Stimulated activated naive CD4-positive, alpha-beta T cell treated with Interleukin-2 at 50 U/mL for 16 hours (primary cell): ENCODE measurements at places on chromosomes 7 and 10.

DNA sequence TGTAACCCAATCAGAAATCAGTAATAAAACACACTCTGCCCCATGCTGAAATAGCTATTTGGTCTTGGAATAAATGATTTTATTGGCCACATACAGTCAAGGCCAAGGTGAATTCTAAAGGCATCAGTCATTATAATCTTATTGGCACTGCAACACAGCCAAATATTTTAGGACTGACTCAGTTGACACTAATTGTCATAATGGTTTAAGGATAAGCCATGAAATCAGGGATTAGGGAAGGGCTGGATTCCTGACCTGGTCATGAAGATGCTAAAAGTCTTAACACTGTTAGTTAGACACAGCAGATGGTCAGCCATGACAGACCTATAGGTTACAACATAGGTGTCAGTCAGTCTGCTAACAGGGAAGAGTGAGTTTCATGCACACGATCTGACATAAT, 330.3 kb upstream of the NPSR1 start:
- DNase-seq, result no peak

GRCh38 chr10:113423981-113424721, 128.7 kb upstream of the HABP2 start:
- no peak for DNase-seq

DNA sequence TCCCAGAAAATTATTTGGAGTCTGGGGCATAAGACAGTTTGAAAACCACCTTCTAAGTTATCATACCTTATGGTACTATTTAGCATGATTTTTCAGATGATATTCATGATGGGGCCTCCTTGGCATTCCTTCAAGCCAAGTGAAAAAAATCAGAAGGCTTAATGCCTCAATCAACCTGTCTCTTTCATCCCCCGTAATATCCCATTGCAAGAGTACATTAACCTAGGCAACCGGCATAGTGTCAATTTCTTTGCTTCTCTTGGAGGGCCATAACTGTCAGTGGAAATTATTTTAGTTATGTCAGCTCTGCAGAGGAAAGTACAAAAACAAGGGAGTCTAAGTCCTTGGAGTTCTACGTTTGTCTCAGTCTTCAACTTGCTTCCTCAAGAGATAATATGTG, 43.4 kb downstream of the INHBA start:
- no peak for DNase-seq

GRCh38 chr10:102604439-102604841, 39.8 kb upstream of the TRIM8 start:
- no peak for DNase-seq

- DNase-seq, result no peak
Measured at GRCh38 chr7:31105256-31105950, 53.3 kb downstream of the ADCYAP1R1 start.

GRCh38 chr10:75859141-75859540, 427.7 kb downstream of the LRMDA start:
- no peak for DNase-seq

DNA sequence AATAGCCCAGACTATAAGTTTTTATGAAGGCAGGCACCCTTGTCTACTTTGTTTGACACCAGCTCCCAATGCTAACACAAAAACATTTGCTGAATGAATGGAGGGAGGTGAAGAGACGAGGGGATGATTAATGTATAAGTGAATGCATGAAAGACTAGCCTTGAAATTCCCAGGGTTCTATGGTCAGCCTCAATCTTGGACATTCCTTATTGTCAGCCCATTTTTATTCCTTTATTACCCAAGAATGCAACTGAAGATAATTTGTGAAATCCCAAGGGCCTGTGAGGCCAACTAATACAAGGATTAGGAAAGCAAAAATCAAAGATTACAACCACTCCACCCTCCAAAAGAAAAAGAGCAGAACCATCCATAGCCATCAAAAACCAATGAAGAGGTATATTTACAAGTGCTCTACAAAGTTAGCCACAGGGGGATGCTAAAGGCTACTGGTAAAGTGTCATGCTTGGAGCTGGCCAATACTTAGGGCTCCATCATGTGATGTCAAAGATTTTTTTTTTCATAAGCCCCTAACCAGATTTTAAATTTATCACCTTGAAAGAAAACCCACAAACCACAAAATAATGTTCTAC, 40.0 kb upstream of the ASAH2 start:
- DNase-seq, result no peak

DNA sequence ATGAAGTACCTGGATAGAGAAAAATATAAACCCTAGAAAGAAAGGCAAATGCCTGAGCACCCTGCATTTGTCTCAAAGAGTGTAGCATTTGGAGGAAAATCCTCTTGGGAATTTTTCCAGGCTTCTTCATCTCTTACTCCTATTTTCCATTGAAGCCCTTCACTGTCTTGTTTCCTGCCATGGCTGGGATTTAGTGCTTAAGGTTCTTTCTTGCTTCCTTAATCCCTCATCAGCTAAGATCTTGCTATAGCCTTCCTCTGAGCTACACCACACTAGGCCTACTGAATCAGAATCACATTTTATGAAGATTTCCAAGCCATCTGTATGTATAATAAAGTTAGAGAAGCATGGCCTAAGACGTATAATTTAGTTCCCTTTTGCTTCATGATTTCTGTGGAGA, 97.5 kb upstream of the PHYHIPL start:
- no peak for DNase-seq

DNA sequence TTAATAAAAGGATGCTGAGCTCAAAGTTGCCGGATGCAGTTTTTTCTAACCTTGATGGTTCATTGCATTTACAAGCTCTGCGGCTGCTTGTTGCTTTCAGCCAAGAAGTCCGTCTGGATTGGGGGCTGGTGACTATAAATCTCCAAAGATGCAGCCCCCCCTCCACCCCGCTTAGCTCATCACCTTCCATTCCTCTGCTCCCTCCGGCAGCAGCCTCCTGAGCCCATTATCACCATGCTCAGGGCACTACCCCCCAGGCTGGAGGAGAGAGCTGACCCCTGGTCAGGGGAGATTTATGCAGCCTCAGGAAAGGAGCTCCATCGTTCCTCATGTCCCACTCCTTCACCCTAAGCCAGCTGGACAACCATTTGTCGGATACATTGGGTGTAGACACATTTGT, 55.3 kb upstream of the ZRANB1 start:
- DNase-seq, result no peak

GRCh38 chr7:98254951-98255610, 3.0 kb upstream of the TECPR1 start:
- no peak for DNase-seq

GRCh38 chr10:91096274-91096673, 124.2 kb upstream of the PCGF5 start:
- DNase-seq, result no peak

DNA sequence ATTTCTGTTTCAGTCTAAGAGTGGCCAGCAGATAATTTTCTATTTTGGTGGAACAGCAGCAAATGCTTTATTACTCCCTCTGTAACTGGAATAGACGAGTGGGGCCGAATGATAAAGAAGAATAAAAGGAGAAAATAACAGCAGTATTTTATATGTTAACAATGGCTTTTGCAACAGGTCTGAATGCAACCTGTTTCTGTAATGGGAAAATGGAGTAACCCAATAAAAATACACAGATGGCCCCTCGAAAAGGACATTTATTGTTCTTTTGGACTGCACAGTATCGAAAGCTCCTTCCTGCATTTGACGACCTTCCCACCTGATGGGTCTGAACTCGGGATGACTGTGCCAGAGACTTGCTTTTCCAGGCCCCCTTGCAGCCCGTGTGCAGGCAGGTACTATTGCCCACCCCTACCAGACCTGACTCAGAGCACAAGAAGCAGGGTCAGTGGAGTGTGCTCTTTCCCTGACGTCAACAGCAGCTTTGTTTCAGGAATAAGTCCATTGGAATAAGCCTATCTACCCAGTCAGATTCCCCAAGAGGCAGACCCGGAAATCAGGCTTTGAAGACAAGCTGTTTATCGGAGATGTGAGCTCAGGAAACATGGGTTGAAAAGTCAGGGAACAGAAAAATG, 306.5 kb upstream of the NEBL start:
- DNase-seq, result no peak

DNA sequence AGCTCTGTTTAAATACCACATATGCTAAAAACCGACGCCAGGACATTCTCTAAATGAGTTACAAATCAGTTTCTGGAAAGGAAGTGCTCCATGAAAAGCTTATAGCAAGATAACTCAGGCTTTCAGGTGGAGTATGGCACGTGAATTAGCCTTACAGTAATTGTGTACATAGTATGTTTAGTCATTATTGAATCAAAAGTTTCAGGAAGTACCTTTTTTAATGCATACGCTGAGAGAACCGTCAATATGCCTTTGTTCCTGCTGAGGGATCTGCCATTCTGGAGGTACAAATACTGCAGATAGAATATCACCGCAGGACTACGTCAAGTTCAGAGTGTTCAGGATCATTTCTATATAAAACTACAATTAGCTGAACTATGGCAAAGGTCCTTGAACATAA, 45.7 kb downstream of the ANKMY2 start:
- DNase-seq, result no peak

- no peak for DNase-seq
Measured at GRCh38 chr7:126750207-126750911, 502.4 kb downstream of the GRM8 start.

- no peak for DNase-seq
Measured at GRCh38 chr7:107128748-107129147, 40.1 kb upstream of the HBP1 start.

GRCh38 chr10:75201793-75202307, 8.7 kb upstream of the VDAC2 start:
- DNase-seq, result no peak

DNA sequence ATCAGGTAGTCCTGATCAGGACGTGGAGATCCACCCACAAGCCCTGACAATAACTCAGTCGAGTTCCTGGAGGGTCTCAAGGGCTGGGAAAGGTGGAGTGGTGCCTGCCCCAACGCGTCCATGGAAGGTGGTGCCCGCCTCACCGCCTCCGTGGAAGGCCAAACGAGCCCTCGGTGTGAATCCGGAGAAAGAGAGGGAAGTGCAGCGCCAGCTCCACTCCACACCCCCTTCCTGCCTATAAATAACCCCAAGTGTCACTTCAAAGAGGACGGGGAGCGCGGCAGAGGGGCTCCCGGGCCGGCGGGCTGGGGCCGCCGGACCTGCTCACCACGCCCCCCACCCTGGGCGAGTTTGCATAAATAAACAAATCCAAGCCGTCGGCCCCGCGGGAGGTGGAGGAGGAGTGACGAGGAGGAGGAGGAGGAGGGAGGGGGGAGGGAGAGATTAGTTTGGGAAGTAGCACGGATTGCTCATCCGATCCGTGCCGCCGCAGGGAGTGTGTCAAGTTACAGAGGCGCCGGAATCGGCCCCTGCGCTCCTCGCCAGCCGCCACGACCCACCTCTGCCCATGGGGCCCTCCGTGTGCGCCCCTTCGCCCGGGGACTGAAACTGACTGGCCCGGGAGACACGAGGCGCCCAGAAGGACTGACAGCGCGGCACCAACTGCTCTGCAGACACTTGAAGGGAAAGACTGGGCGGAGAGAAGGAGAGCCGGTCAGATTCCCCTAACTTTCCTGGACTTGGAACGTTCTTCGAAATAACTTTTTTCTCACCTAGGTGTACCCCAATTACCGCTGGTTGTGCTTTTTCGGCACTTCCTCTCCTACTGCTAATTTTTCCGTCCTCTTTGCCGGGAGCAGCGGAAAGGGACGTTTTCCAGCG, at the start of gene COL13A1:
COL13A1 (plus strand) TSS at position 473 of the 882 bp plus-strand sequence. CDS start 518 bp downstream, outside the sequence.
- DNase-seq, result no peak

- DNase-seq, result no peak
Measured at GRCh38 chr10:47049906-47050305, 138.7 kb downstream of the PTPN20 start.

- no peak for DNase-seq
Measured at GRCh38 chr10:53387562-53387961, 615.0 kb upstream of the MBL2 start.

DNA sequence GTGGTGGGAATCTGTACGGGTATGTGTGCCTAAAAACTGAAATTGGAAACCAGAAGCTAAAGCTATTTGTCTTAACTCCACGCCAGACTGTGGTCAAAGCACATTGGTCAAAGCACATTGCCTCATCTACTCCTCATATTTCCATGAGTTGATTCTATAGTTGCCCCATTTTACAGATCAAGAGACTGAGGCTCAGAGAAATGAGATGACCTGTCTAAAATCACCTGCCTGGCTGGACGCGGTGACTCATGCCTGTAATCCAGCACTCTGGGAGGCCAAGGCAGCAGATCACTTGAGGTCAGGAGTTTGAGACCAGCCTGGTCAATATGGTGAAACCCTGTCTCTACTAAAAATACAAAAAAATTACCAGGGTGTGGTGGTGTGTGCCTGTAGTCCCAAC, 21.7 kb upstream of the MNX1 start:
- DNase-seq, result no peak

DNA sequence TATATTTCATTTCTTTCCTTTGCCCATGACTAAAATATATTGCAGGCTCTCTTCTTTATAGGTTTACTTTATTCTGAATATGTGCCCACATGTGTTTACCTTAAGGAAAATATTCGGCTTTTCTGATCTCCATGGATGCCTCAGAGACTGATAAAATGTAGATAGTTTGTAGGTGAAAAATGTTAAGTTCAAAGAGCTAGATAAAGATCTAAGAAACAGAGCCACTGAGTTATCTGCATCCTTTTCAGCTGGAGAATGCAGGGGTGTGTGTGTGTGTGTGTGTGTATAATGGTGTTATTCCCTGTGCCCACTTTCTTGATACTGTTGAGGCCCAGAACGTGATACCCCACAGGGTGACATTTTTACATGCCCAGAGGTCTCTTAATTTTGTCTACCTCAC, 150.8 kb downstream of the LRRC4 start:
- DNase-seq, result no peak

DNA sequence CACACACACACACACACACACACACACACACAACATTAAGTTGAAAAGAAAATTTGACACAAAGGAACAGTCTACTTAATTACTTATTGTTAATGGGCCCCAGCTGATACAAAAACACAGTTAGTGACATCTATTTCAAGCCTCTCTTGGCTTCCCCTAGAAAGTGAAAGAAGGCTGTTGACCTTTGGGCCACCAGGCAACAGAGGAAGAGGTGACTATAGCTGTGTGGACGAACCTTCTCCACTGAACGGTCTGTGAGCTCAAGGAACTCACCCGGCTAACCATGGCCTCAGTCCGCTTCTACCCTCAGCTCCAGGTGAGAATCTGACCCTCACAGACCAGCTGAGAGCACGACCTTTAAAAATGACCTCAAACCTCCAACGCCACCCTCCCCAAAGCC, 32.9 kb upstream of the CALN1 start:
- DNase-seq, result no peak

- no peak for DNase-seq
Measured at GRCh38 chr10:132518572-132519381, 18.8 kb upstream of the INPP5A start.

- DNase-seq, result no peak
Measured at GRCh38 chr7:25476863-25477499, 248.7 kb upstream of the NPVF start.

DNA sequence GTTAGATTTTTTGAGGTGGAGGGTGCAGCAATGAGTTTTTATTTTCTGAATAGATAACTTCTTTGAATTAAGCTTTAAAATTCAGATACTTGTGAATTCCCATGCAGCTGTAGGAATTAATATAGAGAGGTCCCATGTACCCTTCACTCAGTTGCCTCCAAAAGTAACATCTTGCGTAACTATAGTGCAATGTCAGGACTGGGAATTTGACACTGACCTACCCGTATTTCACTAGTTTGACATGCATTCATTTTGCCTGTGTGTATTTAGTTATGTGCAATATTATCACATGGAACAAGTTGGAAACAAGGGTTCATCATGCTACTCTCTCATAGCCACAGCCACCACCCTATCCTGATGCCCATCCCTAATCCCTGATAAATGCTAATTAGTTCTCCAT, 147.1 kb upstream of the IGFBP3 start:
- DNase-seq, result no peak

- no peak for DNase-seq
Measured at GRCh38 chr7:28606421-28606820, 194.1 kb downstream of the CREB5 start.

- DNase-seq, result no peak
Measured at GRCh38 chr10:83023662-83024061, 1115.6 kb upstream of the GHITM start.
